Caco-2 (cell line): ENCODE measurements at places on chromosomes 12 and 14. TPM values are rescaled to one million over a fixed set of nuclear protein-coding genes. Genes with fewer than 3 reads are reported as not detected.

DNA sequence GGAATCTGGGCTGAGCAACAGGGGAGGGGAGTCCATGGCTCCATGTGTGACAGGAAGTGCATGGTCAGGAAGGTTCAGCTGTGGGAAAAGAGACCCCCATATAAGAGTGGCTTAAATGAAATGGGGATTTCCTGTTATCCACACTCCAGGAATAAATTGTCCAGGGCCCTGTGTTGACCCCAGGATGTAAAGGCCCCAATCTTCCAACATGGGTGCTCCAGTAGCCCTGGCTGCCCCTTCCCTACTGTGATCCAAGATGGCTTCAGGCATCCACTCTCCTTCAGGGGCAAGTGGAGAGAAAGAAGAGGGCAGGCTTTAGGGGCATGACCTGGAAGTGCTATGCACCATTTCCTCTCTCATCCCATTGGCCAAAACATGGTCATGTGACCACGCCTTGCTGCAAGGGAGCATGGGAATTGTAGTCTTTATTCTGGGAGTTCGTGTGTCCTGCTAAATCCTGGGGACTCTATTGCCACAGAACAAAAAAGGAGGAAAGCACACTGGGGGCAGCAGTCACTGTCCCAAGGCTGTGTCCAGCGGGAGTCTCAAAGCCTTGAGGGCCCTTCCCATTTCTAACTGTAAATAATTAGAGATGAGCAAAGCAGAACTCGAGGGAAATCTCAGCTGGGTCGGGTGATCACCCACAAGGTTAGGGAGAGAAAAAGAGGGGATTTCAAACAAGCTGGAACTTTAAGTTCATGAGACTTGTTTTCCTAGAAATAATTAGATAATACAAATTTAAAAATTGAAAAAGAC is 289.2 kb downstream of the ADGRD1 start:
- peak; percentile 25 for DNase-seq

GRCh38 chr14:75879031-75879430 is 102.8 kb downstream of the TGFB3 start:
- DNase-seq = no peak

GRCh38 chr12:63047146-63047545 is 103.9 kb downstream of the AVPR1A start:
- no peak for DNase-seq

Gene IL26
- total RNA-seq = not detected in 2 replicates

Gene LBHD2
- not detected in 2 replicates for total RNA-seq

Gene ADSS1
- 1.6 and 3.2 TPM in 2 replicates for total RNA-seq

Gene LRRIQ1
- not detected in 2 replicates for total RNA-seq

Gene RIPK3
- total RNA-seq = 1.5 TPM in 2 replicates
